ENCODE measurements at places on chromosomes 11 and 22.

DNA sequence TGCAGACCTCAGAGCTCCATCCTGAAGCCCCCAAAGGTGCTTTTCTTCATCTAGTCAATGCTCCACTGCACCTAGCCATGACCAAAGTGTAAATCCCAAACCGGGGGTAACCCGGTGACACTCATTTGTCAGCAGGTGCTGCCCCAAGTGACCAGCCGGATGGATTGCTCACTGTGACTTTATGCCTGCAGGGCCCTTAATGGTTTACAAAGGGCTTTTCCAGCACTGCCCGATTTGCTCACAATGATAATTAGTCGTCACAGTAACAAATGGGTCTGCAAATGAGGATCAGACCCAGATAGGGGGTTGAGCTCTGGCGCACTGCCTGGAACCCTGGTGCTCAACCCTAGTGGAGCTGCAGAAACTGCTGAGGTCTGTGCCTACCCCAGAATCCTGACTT, 45.7 kb upstream of the CD5 start:
- DNase-seq, result no peak

- no peak for DNase-seq
These were observed 45.8 kb upstream of the VPREB1 start for GRCh38 chr22:22198751-22199150.

GRCh38 chr22:44521326-44522074, 23.5 kb upstream of the RTL6 start:
- DNase-seq, result no peak

DNA sequence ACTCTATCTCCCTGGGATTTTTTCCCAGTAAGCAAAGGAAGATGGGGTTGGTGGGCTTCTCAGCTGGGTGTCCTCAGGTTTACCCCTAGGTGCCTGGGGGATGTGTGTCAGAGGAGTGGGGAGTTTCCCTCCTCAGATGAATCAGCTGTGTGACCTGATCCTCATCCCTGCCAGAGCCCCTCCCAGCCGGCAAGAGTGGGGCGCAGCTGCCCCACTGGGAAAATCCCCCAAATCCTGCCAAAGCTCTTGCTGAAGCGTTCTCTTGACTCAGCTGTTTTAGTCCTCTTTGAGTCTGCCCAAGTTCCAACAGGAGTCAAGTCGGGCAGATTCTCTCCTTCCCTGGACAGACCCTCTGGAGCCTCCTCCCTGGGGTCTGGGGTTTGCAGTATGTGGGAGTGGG, 6.0 kb downstream of the C11orf68 start:
- DNase-seq, result no peak

GRCh38 chr11:45056529-45056928, 89.9 kb upstream of the PRDM11 start:
- DNase-seq, result no peak

DNA sequence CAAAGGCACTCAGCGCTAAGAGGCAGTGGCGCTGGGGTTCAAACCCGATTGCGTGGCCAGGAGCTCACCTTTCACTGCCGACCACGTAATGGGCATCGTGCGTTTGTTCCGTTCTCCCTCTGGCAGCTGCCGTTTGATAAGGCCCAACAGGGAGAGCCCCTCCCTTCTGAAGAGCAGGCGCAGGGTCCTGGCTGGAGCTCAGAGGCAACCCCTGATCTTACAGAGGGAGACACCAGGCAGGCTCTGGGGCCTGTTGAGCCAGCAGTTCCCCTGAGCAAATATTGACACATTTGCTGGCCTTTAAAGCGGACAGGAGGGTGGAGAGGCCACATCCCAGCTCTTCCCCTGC, 11.7 kb upstream of the C1QTNF6 start:
- no peak for DNase-seq

Data from amygdala (tissue), 56 donors.